ENCODE measurements at places on chromosomes 12 and 14.

GRCh38 chr12:14387219-14387871, 21.9 kb downstream of the ATF7IP start:
- DNase-seq: no peak

- DNase-seq: no peak
Observed at GRCh38 chr14:61749264-61749663, 13.0 kb upstream of the SNAPC1 start.

GRCh38 chr12:54276368-54276767, 3.6 kb downstream of the CBX5 start:
- DNase-seq: no peak

- no peak for DNase-seq
Observed at GRCh38 chr14:102513899-102514772, 4.6 kb upstream of the ANKRD9 start.

GRCh38 chr12:13275241-13276085, 78.9 kb downstream of the EMP1 start:
- DNase-seq: peak; percentile 45

DNA sequence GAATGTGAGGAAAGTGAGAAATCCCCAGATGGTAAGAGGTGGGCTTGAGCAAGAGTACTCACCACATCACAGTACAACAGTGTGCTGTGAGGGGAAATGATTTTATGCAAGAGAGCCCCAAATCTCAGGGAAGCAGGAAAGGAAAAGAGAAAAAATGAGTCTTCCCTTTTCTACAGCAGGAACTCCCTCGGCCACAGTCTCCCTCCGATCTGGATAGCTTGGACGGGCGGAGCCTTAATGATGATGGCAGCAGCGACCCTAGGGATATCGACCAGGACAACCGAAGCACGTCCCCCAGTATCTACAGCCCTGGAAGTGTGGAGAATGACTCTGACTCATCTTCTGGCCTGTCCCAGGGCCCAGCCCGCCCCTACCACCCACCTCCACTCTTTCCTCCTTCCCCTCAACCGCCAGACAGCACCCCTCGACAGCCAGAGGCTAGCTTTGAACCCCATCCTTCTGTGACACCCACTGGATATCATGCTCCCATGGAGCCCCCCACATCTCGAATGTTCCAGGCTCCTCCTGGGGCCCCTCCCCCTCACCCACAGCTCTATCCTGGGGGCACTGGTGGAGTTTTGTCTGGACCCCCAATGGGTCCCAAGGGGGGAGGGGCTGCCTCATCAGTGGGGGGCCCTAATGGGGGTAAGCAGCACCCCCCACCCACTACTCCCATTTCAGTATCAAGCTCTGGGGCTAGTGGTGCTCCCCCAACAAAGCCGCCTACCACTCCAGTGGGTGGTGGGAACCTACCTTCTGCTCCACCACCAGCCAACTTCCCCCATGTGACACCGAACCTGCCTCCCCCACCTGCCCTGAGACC, 7.8 kb downstream of the ATN1 start:
- no peak for DNase-seq

DNA sequence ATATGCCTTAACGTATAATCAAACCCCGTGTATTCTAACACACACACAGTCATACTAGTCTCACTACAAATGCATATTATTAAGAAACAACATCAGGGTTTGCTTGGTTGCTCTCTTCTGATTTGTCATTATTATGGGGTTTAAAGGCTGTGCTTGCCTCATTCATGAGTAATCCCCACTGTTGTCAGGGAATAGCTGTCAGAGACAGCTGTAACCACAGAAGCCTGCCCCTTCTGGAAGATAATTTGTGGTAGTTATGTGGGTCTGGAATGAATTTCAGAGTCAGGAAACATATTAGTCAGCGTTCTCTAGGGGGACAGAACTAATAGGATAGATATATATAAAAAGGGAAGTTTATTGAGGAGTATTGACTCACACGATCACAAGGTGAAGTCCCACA, 456.9 kb upstream of the TMEM132C start:
- peak; percentile 71 for DNase-seq

Measured in eye (tissue), 1 donor.